Cardiac muscle cell (in vitro differentiated cells and primary cell): ENCODE measurements at places on chromosomes 3 and 15. TPM values are rescaled to one million over a fixed set of nuclear protein-coding genes. Genes with fewer than 3 reads are reported as not detected.

Gene TUBGCP4
- total RNA-seq: 7.1 and 10.7 TPM in 2 replicates

Gene SCAANT1
- total RNA-seq: not detected in 2 replicates

Gene STAB1
- 0.81 and 2.2 TPM in 2 replicates for total RNA-seq

Gene RASA2
- total RNA-seq: 4.4 and 18.0 TPM in 2 replicates

Gene CNTN4
- total RNA-seq: 5.6 and 16.2 TPM in 2 replicates

Gene ZNF717
- total RNA-seq: 7.2 and 15.5 TPM in 2 replicates

Gene ANXA2
- total RNA-seq: 90.2 and 217 TPM in 2 replicates

Gene TRANK1
- 4.4 and 8.2 TPM in 2 replicates for total RNA-seq

Gene SLC22A14
- total RNA-seq: 0.07 and 0.12 TPM in 2 replicates
